ENCODE measurements at places on chromosomes 4 and X.

DNA sequence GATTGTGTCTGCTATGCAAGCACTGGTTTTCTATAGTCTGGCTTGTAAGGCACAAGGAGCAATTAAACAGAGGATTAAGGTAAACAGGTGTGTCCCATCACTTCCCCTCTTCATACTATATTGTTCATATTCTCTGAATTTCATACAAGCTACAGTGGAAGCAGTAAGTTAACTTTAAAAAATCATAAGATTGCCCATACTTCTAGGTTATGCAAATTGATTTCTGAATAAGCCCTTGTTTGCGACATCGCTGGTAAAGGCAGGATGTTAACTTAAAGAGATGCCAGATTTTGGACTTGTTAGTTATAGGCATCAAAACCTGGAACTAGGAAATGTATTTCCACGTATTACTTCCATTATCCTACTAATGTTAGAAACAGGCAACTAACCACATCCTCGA is 1.0 kb upstream of the TMEM131L start:
- DNase-seq = no peak

DNA sequence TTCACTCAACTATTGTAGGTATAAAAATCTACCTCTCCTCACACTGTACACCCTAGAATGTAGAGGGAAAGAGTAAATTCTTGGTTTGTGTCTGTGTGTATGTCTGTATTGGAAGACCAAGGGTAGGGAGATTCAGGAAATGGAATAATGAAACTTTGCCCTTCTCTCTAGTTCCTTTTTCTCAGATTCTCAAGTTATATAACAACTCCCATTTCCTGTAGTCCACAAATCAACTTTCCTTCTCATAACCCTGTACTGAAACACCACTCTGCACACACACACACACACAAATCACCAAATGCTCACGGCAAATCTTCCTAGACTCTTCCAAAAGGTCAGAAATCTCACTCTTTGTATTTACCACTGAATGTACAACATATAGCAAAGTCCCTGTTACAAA is 824.5 kb upstream of the DIAPH2 start:
- no peak for DNase-seq

GRCh38 chr4:172344308-172344938 is 531.2 kb downstream of the GALNTL6 start:
- DNase-seq = no peak

GRCh38 chr4:151753056-151753455 is 7.8 kb downstream of the GATB start:
- no peak for DNase-seq

- DNase-seq = no peak
These were observed 30.2 kb upstream of the TSPAN5 start for GRCh38 chr4:98688411-98689290.

DNA sequence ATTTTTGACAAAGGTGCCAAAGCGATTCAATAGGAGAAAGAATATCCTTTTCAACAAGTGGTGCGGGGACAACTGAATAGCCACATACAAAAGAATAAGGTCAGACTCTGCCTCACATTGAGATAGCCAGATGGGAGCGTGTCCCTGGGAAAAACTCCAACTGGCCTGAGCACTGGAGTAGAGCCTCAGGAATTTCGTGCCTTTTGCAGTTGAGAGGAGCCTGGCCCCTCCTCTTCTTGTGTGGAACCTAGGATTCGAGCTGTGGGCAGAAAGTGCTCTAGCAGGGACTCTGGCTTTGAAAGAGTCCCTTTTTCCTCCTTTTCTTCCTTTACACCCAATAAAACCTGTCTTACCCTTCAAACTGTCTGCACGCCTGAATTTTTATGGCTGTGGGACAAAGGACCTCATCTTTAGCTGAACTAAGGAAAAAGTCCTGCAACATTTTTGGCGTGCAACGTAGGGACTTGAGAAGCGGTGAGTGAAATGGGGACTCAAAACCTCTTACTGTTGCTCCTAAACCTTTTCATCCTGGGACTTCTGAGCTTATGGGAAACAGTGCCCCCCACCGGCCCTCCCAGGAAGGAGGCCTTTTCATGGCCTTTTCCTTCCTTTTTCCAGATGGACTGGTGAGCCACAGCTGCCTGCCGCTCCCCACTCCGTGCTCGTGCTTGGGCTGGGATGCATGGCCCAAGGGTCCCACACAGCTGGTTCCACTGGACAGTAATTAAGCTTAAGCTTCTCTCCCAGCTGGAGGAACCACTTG is 68.6 kb downstream of the BMP15 start:
- DNase-seq = no peak

GRCh38 chrX:55742649-55743048 is 25.1 kb downstream of the RRAGB start:
- no peak for DNase-seq

Measured in neural crest cell (in vitro differentiated cells).